Right renal pelvis (tissue), 4 donors: ENCODE measurements at places on chromosomes 2 and 18. TPM values are rescaled to one million over a fixed set of nuclear protein-coding genes. Genes with fewer than 3 reads are reported as not detected.

GRCh38 chr18:39667905-39668304 is 2102.3 kb upstream of the CELF4 start:
- no peak for DNase-seq

DNA sequence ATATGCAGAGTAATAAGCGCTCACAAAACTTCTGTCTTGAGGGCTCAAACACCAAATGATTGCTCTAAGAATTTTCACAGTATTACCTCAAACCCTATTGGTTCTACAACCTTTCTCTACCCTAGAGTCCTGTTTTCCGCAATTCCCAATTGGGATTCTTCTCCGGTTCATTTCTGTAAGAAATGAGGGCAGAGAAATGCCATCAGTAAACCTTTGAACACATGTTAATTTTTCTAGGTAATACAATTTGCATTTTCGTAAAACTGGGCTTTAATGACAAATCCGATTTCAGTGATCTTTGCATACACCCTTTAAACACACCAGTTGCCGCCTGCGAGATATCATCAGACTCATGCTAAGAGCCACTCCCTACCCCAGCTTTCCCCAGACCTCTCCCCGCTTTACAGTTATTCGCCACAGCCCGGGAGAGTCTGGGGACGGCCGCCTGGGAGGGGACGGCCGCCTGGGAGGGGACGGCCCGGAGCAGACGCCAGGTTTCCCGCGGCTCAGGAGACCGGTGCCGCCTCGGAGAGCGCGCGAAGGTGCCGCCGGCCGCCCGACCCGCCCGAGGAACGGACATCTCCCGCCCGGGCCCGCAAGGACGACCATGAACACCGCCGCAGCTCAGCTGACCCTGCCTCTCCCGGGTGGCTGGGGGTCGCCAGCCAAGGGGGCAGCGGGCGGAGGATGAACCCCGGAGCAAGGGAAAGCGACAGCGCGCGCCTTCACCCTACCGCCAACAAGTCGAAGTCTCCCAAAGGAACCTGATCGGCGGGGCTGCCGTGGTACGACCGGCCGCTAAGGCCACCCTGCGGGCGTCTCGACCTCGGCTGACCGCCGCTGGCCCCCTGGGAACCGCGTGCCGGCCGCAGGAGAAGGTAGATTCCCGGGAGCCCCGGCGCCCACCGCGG is 463 bp downstream of the SMC6 start:
- DNase-seq = no peak

GRCh38 chr2:195199864-195200263 is 457.2 kb upstream of the SLC39A10 start:
- no peak for DNase-seq

DNA sequence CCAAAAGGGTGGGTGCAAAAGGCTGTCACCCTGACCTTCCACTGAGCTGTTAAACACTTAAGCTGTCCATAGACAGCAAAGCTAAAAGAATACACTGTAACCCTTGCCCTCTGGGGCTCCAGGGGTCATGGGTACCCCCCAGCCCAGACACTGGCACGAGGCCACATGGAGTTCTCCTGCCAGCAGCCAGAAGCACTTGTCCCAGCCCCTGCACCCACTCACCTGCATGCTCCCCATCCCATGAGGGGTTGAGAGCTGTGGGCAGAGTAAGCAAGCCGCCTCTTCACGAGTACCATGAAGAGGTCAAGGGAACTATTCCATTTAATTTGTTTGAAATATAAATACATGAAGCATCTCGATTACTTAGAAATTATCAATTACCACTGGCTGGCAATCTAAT is 867.1 kb upstream of the ZEB2 start:
- DNase-seq = no peak

- no peak for DNase-seq
Measured at GRCh38 chr18:13446610-13447461, 228.3 kb downstream of the LDLRAD4 start.

GRCh38 chr2:37585982-37586621 is 85.3 kb downstream of the CDC42EP3 start:
- no peak for DNase-seq

DNA sequence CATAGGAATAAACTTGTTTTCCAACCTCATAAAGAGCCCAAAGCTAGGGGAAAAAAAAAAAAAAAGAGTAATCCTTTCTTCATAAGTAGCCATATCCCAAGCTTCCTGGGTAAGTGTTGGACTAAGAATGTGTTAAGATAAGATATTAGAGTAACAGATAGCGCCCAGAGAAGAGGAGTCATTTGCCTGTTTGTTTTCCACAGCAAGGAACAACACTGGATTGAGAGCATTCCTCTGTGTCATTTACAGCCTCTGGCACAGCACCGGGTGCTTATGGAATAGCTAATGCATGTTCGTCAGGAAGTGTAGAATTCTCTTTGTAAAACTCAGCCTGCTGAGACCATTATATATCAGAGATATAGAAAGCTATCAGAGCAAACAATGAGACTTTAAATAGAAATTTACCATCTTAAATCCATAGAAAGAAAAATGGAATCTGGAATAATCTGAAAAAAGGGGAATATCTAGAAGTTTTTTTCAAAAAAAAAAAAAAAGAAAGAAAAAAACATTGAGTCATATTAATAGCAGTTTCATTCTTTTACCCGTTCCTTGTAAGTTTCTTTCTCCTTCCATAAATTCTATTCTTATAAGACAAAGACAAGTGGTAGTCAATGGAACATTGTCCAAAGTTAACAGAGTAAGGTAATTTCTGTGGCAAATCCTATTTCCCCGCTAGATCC is 37.6 kb downstream of the LRP2 start:
- no peak for DNase-seq

GRCh38 chr2:209387389-209387788 is 36.5 kb upstream of the MAP2 start:
- no peak for DNase-seq

ACADL gene
- polyA plus RNA-seq = 18.4 TPM

ZSCAN30 gene
- 42.5 TPM for polyA plus RNA-seq
